NCI-H2081 (cell line): ENCODE measurements at places on chromosomes 2 and 18.

GRCh38 chr18:68399721-68400120 lies 315.2 kb downstream of the TMX3 start:
- DNase-seq = no peak

DNA sequence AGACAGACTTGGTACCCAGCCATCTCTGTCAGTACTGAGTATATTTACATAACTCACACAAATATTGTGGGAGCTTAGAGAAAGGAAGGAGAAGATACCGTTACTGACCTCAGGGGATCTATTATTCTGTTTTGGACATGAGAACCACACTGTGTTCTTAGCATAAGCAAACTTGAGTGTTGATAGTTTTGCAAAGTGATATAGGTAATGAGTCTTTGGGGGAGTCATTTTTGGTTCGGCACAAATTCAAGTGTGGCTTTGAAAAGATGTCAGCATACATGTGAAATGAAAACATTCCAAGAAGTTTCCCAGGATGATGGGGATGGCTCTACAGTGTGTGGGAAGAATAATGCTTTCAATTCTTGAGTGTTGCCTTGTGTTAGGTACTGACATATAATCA lies 24.1 kb downstream of the SMARCAL1 start:
- no peak for DNase-seq

GRCh38 chr18:9742524-9743131 lies 34.5 kb downstream of the RAB31 start:
- DNase-seq = no peak

GRCh38 chr18:3688690-3689089 lies 238.7 kb downstream of the TGIF1 start:
- DNase-seq = no peak

GRCh38 chr2:99643787-99644418 lies 154.1 kb upstream of the REV1 start:
- DNase-seq = no peak

DNA sequence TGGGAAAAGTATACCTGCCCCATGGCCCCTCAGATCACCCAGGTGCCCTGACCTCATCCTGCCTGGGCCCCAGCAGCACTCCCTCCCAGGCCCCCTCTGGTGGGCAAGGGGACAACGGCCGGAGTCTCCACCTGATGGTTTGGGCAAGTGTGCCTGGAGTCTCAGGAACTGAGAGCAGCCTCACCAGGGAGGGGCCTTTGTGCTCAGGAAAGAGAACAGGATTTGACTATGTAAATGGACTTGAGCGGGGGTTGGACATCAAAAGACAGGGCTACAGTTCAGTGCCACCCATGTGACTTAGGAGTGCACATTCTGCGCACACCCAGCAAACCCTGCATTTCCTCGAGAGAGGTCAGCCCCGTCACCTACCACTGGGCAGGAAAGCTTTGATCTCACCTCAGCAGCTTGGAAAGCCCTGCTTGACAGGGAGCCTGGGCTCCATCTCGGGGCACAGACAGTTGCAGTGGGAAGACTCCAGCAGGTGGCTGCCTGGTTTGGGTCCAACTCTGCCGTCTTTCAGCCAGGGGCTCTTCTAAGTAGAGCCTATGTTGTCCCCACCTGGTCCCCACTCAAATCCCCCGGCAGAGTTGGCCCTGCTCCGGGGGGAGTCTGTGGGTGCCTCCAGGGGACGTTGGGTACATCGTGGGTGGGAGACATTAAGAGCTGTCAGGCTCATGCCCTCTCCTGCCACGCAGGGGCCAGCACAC lies 3.3 kb downstream of the INPP5D start:
- no peak for DNase-seq

DNA sequence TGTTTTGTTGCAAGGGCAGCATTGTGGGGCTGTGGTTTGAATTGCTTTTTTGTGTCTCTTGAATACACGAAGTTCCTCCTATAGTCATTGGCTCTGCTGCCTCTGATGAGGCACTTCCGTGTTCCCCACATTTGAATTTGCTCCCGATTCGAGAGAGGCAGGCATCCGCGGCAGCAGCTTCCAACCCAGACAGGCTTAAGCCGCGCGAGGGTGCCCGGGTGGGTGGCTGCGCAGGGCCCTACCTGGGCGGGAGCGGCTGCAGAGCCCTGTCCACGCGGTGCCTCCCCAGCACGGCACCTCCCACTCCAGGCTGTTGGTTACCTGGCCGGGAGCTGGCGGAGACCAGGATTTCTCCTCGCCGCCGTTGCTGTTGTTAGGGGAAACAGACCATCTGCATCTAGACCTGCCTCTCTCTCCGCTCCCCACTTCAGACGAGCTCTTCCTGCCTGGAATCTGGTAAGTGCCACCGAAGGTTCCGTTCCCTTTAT lies 151.3 kb downstream of the NEDD4L start:
- no peak for DNase-seq

GRCh38 chr2:71454221-71455010 lies 1.1 kb downstream of the DYSF start:
- no peak for DNase-seq

GRCh38 chr18:9918016-9918680 lies 4.3 kb downstream of the VAPA start:
- DNase-seq = no peak

DNA sequence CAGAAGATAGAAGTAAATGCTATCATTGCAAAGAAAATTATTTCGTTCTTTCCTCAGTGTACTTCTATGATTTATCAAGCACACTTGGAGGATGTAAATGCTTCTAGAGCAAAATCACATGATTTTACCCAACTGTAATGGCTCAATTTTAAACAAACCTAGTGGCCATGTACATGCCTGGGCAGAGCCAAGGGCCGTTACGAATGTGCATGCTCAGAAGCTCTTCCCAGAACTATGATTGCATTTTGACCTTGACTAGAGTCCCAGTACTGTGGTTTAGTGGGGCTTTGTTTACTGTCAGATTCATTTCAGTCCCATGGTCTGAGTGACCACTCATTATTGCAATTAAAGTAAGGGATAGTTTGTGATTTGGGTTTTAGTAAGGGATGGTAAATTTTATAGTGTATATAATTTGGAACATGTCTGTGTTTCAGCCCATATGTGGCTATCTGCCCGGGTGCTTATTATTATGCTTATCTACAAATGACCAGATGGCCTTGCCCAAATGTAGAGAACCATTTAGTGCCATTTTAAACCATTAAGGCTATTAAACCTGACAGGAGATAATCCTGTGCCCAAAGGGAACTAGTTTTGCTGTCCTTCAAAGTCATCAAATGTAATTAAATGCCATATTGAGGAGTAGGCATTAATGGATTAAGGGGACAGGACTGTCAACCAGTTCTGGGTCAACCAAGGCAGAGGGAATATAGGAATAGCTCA lies 239.1 kb downstream of the ICOS start:
- no peak for DNase-seq

GRCh38 chr2:47190188-47190881 lies 35.2 kb upstream of the STPG4 start:
- no peak for DNase-seq

DNA sequence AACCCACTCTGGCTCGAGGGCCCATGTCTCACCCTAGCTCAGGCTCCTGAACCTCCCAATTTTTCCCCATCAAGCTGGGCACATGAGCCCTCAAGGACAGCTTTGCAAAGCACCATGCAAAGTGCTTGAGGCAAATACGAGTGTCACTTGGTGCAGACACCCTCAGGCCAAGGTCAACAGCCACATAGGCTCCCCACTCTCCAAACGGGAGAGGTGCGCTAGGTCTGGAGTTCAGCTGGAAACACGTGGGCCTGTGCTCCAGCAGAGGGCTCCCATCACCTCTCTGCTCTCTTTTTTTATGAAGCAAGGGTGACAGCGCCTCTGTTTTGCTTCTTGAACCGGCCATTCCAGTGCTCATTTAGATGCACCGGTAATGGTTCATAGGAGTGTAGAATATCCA lies 11.9 kb upstream of the ARHGAP25 start:
- DNase-seq = no peak

- no peak for DNase-seq
Measured at GRCh38 chr2:111662039-111662770, 221.8 kb downstream of the ANAPC1 start.

GRCh38 chr2:55598056-55598795 lies 19.2 kb downstream of the PPP4R3B start:
- DNase-seq = no peak

GRCh38 chr18:42480441-42480840 lies 525.4 kb downstream of the PIK3C3 start:
- no peak for DNase-seq

DNA sequence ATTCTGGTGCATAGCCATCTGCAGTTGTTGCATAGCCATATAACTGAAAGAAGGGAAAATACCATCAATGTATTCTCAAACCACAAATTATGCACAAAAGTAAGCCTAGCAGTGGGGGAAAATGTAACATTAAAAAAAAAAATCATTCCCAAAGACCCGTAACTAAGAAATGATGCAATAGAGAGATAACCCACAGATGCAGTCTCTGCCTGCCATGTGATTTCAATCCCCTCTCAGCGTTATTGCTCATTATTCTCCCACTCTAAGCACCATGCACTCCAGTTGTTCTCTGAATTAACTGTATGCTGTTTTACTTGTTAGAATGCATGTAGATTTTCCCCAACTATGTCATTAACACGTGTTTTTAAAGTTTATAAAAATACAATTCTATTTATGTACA lies 14.1 kb downstream of the DSC1 start:
- DNase-seq = no peak
